Astrocyte of the spinal cord (primary cell): ENCODE measurements at places on chromosomes 3 and 15.

- no peak for DNase-seq
Observed at GRCh38 chr3:59884409-59884808, 834.6 kb upstream of the CFAP20DC start.

DNA sequence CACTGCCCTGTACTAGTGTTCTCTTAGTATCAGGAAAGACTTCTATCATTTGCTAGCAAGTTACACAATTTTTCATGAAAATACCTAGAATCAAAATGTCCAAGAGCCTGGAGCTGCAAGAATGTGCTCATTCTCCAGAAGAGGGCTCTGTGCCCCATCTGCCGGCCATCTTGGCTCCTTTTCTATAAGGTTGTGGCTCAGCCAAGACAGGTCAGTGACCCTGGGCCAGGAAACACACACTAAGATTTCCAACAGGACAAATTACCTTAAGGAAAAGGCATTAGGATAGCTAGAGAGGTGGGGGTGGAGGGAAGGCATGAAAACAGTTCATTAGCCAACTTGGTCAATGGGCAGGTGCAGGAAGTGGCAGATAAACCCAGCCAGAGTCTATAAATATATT is 20.7 kb downstream of the TIMP4 start:
- peak; percentile 33 for DNase-seq

- no peak for DNase-seq
Observed at GRCh38 chr15:80059786-80060355, 395 bp downstream of the ZFAND6 start.

DNA sequence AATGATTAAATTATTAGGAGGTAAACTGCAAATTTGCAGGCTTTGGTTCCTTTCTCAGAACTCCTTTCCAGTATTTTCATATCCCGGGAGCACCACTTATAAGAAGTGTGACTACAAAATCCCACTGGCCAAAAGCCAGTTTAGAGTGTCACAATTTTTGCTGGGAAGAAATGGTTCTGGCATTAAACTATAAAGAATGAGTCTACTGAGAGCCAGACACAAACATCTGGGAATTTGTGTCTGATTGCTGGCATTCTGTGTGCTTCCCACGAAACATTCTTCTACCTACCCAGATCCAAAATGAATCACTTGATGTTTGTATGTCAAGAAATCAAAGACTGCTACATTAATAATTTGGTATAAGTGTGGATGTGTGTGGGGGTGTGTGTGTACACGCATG is 82.8 kb downstream of the DUT start:
- DNase-seq: peak; percentile 63

GRCh38 chr3:32460031-32460749 is 42.5 kb downstream of the CMTM6 start:
- peak; percentile 19 for DNase-seq

- DNase-seq: no peak
Observed at GRCh38 chr15:31364301-31365031, 37.8 kb downstream of the KLF13 start.

GRCh38 chr3:66609660-66610561 is 109.1 kb upstream of the LRIG1 start:
- DNase-seq: peak; percentile 95

GRCh38 chr15:48954538-48954937 is 9.2 kb downstream of the SHC4 start:
- DNase-seq: no peak

DNA sequence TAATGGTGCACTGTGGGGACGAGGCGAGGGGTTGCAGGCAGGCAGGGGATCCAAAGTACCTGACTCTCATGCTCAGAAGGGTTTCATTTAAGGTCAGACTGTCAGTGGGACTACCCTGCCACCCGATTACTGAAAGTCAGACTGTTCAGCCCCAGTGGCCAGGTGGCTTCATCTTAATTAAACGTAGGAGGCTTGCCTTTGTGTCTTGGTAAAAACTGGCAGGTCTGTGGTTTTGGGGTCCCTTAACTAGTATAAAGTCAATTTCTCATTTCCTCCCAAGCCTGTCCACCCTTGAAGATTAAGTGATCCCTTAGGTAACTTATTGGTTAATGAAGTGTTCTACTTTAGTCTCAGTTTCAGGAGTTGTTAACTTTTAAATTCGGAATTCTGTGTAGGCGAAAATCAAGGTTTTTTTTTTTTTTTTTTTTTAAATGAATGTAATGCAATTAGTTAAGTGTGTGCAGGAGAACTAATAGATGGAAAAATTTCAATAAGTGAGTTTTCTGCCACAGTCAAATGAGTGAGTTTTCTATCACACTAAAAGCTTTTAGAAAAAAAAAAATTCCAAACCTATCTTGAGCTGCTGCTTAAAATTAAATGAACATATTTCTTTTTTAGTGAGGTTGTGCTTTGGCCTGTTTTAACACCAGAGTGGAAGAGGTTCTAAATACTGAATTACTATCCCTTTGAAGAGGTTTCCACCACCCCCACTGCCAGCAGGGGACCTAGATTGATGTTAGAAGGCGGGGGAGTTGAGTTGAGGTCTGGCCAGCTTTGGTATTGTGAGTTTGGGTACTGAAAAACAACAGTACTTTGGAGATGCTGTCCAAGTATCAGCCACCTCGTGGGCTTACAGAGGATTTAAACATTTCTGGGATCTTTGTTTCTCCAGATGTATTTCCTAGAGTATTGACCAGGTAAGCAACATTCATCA is 15.2 kb downstream of the ITPR1 start:
- no peak for DNase-seq

GRCh38 chr3:55907616-55908015 is 420.5 kb upstream of the WNT5A start:
- DNase-seq: no peak

- DNase-seq: no peak
Observed at GRCh38 chr3:185552358-185552877, at the start of gene LIPH. LIPH (minus strand) TSS chr3:185552588; CDS start chr3:185552471, 117 bp downstream.

- DNase-seq: peak; percentile 59
Observed at GRCh38 chr15:58980351-58980939, 7.0 kb upstream of the RNF111 start.

- no peak for DNase-seq
Observed at GRCh38 chr3:156705761-156706616, 31.6 kb downstream of the TIPARP start.

DNA sequence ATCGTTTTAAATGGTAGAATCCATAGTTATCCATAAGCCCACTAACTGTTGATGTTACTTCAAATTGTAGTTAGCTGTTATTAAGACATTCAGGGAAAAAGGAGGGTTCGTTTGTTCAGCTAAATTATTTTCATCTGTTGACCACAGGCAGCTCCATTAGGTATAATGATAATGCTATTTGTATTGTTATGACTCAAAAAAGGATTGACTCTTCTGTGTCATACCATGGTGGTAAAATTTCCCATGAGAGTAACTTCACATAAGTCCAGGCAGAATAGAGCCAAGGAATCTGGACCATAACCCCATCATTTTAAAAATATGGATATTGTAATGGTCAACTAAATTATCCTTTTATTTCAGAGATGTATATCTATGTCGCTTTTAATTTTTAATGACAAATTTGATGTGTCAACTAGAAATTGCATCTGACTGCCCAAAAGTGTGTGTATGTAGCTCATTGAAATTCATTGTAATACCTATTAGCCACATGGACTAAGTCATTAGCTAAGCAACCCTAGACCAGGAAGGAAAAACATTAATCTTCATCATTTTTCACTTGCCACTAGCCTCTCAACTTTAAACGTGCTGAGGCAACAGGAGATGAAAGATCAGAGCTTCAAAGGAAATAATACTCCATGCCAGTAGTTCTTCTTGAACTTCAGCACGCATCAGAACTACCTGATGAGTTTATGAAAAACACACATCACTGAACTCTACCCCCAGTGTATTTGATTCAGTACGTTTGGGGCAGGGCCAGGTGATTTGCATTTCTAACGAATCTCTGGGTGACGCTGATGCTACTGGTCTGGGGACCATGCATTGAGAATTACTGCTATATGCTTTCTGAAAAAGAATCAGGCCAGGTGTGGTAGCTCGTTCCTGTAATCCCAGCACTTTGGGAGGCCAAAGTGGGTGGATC is 537.7 kb downstream of the UNC13C start:
- DNase-seq: no peak

DNA sequence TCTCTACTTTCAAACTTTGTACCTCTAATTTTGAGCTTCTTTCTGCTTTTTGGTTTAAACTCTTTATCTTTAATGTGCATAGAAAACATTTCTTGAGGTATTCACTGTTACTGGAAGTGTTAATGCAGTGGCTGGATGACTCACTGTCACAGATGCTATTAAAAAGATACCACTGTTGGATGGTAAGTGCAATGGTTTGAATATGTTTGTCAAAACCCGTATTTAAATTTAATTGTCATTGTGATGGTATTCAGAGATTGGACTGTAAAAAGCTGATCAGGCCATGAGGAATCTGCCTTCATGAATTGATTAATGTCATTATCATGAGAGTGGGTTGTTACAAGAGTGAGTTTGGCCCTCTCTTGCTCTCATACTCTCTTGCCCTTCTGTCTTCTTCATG is 70.6 kb downstream of the AP4E1 start:
- peak; percentile 47 for DNase-seq

GRCh38 chr3:37945156-37945806 is 45.3 kb upstream of the VILL start:
- no peak for DNase-seq

GRCh38 chr3:47370887-47371697 is 9.7 kb upstream of the PTPN23 start:
- DNase-seq: no peak

DNA sequence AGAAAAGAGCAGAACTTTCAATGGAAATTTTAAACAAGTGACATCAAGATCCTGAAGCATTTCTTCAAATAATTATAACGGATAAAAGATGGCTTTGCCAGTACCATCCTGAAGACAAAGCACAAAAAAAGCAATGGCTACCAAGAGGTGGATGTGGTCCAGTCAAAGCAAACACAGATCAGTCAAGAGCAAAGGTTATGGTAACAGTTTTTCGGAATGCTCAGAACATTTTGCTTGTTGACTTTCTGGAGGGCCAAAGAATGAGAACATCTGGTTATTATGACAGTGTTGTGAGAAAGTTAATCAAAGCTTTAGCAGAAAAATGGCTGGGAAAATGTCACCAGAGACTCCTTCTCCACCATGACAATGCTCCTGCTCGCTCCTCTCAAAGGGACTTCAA is 31.5 kb downstream of the FEM1B start:
- DNase-seq: peak; percentile 72

- DNase-seq: no peak
Observed at GRCh38 chr15:34755419-34755773, 598 bp upstream of the GJD2 start.

GRCh38 chr15:89383365-89384175 is 48.9 kb upstream of the POLG start:
- no peak for DNase-seq

DNA sequence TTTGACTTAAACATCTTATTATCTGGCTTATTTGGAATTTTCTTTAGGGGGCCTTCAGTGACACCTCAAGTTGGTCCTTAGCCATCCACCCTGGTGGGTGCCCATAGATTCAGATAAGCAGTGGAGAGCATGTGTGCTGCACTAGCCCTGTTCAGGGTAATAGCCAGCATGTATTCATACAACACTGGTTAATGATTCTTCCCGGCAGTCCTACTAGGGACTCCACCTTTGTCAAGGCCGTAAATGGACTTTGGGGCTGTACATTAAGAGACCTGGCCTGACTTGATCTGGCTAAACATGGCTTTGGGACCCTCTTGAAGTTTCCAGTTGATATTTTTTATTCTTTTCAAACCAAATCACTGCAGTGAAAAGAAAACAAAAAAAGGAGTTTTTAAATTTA is 125.8 kb downstream of the PTPRG start:
- no peak for DNase-seq

GRCh38 chr3:161296814-161297213 is 74.5 kb downstream of the SPTSSB start:
- no peak for DNase-seq

GRCh38 chr3:137008131-137008530 is 50.3 kb downstream of the IL20RB start:
- DNase-seq: no peak

DNA sequence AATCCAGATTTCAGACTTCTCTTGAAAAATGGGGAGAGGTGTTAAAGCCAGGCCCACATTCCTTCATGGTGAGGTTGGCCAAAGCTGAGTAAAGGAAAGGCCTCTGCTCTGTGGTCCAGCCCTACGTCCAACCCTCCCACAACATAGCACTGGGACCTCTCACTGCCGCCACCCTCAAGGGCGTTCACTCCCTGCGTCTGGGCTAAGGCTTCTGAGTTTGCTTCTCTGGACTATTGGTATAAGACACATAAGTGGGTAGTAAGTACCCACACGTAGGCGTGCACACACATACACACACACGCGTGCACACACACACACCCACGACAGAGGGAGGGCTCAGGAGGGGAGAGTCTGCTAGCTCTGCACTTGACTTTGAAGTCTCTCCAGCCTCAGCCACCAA is 80.2 kb upstream of the PXYLP1 start:
- DNase-seq: no peak

GRCh38 chr15:50224606-50225005 is 40.9 kb downstream of the HDC start:
- no peak for DNase-seq

DNA sequence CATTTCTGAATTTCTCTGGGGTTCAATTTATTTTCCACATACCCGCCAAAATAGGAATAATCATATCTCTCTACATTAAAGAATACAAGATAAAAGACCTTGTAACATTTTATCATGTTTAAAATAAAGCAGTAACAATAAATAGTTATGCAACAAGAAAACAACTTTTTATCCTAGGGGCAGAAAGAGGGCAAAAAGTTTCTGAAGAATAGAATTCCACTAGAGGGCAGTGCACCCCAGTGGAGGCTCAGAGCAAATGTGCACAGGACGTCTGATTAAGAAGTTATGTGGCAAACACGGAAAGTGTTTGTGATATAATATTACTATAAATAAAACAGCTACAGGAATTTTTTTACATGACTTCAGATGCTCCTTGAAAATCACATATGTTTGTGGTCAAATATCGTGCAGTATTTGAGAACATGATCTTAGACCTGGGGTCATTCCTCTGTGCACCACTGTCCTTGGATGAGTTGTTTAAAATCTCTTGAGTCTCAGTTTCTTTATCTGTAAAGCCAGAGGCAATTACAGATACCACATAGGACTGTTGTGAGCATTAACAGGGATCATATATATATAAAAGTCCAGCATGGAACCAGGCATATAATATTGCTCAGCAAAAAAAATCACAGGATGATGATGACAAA is 13.2 kb upstream of the PIK3R4 start:
- DNase-seq: peak; percentile 52

GRCh38 chr15:35443376-35443775 is 102.6 kb downstream of the DPH6 start:
- DNase-seq: no peak

DNA sequence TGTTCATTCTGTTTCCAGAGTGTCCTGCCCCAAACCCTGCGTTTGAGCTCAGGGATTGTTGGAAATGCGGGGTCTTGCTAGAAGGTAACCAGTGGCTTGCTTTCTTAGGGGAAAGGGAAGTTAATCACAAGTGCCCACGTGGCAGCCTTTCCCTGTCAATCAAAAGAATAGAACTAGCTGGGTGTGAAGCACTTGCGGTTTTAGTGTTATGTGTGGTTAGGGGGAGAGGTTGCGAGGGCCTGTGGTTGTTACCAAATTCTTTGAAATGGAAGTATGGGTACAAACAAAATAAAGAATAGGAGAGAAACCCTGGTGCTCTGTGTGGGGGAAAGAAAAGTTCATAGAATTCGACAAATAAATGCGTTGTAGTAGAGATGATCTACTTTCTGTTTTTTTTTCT is 67.6 kb downstream of the FNDC3B start:
- DNase-seq: no peak

- peak; percentile 91 for DNase-seq
Observed at GRCh38 chr3:55484801-55485791, 2.0 kb downstream of the WNT5A start.

- DNase-seq: peak; percentile 17
Observed at GRCh38 chr3:133855772-133856171, 39.9 kb downstream of the RAB6B start.
